Hippocampal formation (tissue), 2 donors: ENCODE measurements at places on chromosomes 7 and 10.

DNA sequence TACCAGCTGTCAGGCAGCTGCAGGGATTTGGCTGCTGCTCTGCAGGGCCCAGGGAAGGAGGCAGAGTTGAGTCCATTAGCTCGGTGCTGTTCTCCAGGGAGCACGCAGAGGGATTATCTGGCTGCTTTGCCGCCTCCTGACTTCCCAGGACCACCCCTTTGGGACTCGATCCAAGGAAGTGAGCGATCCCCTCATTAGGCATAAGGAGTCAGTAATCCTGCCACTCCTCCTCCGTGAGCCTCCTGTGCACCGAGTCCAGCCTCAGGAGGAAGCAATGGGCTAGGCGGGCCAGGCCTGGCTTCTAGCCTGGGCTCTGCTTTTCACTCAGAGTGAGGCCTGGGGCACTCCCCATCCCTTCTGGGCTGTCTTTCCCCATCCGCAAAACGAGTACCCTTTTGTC, 417.9 kb downstream of the RPS24 start:
- no peak for DNase-seq

DNA sequence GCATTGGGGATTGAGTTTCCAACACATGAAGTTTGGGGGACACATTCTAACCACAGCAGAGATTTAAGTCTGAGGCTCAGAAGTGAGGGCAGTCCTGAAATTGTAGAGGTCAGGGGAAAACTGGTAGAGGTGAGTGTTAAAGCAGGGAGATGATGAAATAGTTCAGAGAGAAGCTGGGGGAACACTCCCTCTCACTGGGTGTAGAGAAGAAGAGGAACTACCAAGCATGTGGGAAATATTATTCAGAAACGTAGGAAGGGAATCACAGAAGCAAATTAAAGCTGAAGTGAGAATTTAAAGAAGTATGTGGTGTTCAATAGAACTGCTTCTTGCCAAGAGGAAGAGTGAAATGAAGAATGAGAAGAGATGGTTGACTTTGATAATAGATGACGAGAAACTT, 121.5 kb upstream of the FAM3C start:
- no peak for DNase-seq

- no peak for DNase-seq
Observed at GRCh38 chr7:100602889-100603725, 944 bp downstream of the PCOLCE start.

DNA sequence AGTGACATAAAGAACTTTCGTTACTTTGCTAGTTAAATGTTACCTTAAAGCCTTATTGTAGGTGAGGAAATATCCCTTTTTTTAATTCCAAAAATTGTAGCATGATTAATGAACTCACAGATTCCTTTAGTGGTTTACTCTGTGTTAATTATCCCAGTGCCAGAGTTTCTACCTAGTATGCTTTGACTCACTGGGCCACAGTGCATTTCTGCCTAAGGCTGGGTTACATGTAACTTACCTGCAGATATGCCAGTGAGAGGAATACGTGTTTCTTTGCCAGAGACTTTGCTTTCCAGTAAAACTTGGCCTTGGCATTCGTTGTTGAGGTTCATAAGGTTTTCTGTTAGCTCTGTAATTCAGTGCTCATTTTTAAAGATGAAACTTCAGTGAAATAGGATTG, 380.8 kb upstream of the LRGUK start:
- DNase-seq, result no peak

DNA sequence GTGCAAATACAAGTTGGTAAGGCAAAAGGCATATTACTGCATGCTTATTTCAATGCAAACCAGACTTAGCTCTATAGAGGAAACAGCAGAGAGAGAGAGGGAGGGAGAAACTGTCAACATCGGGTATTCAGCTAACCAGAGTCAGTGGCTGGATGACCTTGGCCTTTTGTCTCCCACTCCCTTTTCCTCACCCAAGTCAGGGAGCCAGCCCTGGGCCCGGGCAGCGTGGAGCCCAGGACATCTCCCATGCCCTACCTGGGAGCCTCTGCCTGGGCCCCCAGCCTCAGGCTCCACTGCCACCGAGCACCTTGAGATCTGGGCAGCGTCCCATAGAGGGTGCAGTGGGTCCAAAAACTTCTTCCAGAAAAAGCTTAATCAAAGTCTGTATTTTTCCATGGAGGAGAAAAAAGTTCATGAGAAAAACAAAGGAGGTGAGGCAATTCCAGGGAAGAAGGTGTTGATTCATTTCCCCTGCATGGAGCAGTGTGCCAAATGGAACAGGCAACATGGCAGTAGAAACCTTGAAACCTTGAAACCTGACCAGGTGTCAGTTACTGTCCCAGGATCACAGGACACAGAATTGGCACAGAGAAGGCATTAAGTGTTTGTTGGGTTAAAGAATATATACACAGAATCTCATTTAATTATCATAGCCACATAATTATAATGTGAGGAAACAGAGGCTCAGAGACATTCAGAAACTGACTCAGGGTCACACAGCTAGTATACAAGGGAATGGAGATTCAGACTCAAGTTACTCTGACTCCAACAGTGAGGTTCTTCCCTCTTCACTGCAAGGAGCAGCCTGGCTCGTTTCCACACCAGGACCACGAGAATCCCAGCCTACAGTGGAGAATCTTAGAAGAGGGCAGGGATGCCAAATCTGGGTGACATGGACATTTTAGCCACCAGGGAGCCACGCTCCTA, 5.8 kb upstream of the NCOA4 start:
- no peak for DNase-seq

DNA sequence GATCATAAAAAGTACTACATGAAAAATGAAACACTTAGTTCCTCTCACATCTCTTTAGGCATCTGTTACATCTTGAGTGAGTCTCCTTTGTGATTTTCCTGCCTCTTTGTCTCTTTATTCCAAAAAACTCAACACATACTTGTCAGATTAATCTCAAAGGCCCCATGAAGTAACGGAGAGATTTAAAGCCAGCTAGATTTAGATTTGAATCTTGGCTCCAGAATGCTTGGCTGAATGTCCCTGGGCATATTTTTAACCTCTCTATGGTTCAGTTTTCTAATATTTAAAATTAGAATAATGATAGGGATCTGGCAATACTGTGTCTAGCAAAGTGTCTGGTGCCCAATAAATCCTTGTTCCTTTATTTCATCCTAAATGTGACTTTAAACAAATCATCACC, 140.0 kb downstream of the DGKB start:
- DNase-seq, result no peak
